CD4-positive, alpha-beta T cell (primary cell): ENCODE measurements at places on chromosomes 13 and 19.

GRCh38 chr13:46953331-46953730 is 56.5 kb upstream of the HTR2A start:
- no peak for DNase-seq

DNA sequence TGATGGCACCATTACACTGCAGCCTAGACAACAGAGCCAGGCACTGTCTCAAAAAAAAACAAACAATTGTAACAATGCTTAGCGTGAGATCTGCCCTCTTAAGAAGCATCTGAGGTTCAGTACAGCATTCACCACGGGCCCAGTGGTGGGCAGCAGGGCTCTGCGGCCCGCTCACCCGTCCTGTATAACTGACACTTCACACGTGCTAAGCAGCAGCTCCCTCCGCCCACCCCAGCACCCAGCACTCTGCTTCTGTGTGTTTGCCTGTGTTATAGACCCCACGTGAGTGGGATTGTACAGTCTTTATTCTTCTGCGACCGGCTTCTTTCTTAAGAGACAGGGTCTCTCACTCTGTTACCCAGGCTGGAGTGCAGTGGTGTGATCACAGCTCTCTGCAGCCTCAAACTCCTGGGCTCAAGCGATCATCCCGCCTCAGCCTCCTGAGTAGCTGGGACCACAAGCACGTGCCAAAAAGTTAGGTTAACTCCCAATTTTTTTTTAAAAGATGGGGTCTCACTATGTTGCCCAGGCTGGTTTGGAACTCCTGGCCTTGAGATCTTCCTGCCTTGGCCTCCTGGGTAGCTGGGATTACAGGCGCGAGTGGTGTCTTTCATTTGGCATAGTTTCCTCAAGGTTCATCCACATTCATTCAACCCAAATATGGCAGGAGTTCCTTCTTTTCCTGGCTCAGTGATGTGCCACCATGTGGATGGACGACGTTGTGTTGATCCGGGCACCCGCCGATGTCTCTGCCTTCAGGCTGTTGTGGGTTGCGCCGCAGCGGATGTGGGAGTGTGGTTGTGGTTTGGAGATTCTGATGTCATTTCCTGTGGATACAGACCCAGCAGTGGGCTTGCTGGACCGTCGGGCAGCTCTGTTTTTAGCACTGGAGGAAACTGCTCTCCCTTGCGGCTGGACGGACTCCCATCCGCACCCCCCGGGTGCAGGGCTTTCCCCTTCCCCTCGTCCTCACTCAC is 170.0 kb downstream of the KDM4B start:
- DNase-seq = peak; percentile 36

DNA sequence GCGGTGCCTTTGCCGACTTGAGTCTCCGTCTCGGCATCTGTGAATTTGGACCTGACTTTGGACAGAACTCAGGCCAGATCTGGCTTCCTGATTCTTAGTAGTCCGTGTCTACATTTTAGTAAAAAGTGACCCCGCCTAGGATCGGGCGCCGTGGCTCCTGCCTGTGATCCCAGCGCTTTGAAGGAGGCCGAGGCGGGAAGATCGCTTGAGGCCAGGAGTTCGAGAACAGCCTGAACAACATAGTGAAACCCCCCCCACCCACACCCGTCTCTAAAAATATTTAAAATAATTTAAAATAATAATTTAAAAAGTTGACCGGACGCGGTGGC is 849 bp upstream of the TCF3 start:
- no peak for DNase-seq

DNA sequence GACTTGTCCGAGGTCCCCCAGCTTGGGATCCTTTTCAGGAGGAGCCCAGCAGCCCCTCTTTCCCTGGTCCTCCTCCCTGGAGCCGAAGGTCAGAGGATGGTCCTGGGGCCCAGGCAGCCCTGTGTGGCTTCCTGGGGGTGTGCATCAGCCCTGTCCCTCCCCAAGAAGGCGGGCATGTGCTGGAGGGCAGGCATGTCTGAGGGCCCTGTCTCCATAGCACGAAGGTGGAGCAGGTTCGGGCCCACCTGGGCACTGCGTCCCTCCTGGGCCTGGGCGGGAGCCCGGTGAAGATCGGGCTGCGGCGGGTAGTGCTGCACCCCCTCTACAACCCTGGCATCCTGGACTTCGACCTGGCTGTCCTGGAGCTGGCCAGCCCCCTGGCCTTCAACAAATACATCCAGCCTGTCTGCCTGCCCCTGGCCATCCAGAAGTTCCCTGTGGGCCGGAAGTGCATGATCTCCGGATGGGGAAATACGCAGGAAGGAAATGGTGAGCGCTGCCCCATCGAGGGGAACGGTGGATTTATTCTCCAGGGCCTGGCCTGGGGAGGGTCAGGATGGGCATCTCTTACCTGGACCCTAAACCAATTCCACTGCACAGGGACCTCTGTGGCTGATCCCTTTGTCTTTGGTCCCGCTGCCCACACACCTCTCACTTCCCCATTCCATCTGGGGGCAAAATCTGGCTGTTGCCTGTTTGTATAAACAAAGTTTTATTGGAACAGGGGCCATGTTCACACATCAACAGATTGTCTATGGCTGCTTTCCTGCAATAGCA is 10.9 kb downstream of the TIMM13 start:
- DNase-seq = no peak

DNA sequence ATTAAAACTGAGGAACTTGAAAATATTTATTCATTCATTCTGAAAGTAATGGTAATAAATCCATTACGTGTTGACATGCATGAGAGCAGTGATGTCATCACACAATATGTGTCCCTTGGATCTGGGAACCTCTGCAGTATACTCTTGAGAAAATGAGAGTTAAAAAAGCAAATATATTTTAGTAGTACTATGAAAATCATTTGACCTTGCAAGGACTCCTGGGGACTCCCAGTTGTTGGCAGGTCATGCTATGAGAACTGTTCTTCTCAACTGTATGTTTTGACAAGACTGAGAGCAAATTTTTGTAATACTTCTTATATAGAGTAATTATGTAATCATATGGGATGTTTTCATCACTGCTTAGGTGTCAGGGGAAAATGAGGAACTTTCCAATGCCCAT is 249.4 kb downstream of the PCCA start:
- no peak for DNase-seq

- no peak for DNase-seq
Measured at GRCh38 chr13:107743100-107743499, 472.2 kb downstream of the LIG4 start.

DNA sequence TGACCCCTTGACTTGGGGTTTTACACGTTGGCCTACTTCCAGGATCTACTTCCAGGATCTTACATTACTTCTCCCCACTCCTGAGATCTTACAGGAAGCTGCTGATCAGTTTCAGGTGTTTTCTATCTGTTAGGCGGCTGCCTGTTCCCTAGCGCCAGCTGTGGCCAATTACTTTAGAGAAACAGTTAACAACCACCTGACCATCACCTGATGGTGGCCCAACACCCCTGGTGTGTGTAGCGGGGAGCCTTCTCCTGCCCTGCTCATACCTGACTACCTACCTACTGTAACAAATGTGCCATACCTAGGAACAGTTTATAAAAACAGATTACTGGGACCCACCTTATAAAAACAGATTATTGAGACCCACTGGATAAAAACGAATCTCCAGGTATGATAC is 2.8 kb upstream of the POP4 start:
- DNase-seq = no peak

DNA sequence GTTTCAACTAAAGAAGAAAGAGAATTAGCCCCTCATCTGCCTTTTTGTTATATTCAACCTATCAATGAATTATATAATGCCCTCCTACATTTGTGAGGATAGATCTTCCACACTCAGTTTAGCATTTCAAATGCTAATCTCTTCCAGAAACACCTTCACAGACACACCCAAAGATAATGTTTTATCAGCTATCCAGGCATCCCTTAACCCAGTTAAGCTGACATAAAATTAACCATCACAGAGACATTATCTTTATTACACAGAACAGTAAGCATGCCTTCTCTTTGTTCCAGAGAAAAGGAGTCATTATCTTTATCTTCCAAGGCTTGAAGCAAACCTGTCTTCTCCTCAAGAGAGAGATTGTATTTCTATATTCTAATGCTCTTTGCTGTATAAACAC is 53.1 kb downstream of the PCDH20 start:
- DNase-seq = no peak

DNA sequence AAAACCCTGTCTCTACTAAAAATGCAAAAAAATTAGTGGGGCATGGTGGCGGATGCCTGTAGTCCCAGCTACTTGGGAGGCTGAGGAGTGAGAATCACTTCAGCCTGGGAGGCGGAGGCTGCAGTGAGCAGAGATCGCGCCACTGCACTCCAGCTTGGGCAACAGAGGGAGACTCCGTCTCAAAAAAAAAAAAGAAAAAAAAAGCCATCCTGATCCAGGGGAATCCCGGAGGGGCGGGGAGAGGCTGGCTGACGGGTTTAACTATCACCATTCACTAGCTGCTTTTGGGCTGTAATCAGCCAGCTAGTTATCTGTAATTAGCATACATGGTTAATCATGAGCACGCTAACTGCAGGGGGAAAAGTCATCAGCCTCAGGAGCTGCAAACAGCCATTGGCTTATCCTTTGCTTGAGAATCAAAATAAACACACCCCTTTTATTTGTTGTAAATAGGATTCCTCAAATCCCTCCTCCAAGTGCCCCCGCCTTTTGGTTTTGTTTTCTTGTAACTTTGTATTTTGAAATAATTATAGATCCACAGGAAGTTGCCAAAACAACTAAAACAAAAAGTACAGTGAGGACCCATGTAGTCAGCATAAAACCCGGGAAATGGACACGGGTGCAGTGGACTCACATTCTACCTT is 9.6 kb downstream of the FSD1 start:
- no peak for DNase-seq

GRCh38 chr19:30681162-30682100 is 309.2 kb downstream of the ZNF536 start:
- no peak for DNase-seq

- no peak for DNase-seq
Measured at GRCh38 chr13:112721198-112722104, 31.6 kb downstream of the ATP11A start.

DNA sequence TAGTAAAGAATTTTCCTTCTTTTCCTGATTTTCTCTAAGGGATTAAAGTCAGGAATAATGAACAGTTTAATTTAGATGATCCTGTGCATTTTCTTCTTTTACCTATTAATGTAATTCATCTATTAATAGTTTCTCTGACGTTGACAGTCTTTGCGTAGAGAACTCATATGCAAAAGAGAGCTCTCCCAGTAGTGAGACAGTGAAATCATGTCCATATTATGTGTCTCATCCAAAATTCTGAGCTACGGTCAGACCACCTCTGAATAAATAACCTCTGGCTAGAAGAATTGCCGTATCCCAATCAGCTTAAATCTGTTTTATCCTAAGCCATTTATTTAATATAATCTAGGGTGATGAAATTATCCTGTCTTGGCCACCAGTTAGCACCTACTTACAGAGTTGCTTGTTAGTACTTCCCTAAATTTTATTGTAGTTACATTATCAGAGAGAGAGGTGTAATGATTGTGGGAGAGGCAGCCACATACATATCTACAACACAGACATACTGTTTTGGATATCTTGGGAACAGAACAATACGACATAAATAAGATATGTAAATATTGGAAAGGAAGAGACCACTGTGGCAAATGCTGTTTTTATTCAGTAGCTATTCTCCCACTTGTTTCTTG is 30.7 kb downstream of the PDS5B start:
- no peak for DNase-seq

- no peak for DNase-seq
Measured at GRCh38 chr13:25462301-25463125, 90.7 kb downstream of the ATP8A2 start.

GRCh38 chr13:77975358-77976042 is 56.9 kb upstream of the EDNRB start:
- DNase-seq = no peak

DNA sequence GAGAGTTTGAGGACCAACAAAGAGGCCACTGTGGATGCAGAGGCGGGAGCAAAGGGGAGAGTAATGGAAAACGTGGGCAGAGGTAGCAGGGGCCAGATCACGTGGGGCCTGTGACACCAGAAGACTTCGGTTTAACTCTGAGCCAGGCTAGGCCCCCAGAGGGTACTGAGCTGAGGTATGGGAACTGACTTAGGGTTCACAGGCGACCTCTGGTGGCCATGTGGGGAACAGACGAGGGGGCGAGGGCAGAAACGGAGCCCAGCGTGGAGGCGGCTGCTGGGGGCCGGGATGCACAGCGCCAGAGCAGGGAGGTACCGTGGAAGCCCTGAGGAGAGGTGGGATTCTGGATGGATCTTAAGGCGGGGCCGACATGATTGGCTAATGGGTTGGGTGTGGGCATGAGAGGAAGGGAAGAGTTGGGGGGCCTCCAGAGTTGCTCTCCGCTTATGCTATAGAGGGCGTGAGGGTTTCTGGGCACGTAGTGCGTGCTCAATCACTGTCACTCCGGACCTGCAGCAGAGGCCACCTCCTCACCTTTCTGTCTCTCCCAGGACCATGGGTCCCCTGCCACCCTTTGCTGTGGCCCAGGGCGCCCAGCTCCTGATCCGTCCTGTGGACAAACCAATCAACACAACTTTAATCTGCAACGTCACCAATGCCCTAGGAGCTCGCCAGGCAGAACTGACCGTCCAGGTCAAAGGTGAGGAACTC is 13.7 kb downstream of the PVR start:
- DNase-seq = peak; percentile 49

- DNase-seq = no peak
Measured at GRCh38 chr13:35984776-35985453, 146.3 kb downstream of the DCLK1 start.

- DNase-seq = peak; percentile 45
Measured at GRCh38 chr19:17424743-17425365, 5.0 kb downstream of the MVB12A start.

GRCh38 chr13:85557691-85558467 is 241.3 kb downstream of the SLITRK6 start:
- no peak for DNase-seq

- DNase-seq = peak; percentile 81
Measured at GRCh38 chr13:19586904-19587634, 25.7 kb upstream of the TPTE2 start.

DNA sequence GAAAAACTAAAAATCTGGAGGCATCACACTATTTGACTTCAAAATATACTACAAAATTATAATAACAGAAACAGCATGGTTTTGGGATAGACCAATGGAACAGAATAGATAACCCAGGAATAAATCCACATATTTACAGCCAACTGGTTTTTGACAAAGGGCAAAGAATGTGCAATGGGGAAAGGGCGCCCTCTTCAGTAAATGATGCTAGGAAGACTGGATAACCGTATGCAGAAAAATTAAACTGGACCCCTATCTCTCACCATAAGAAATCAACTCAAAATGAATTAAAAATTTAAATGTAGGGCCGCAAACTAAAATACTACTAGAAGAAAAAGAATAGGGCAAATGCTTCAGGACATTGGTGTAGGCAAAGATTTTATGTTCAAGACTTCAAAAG is 440.5 kb upstream of the SGCG start:
- no peak for DNase-seq

DNA sequence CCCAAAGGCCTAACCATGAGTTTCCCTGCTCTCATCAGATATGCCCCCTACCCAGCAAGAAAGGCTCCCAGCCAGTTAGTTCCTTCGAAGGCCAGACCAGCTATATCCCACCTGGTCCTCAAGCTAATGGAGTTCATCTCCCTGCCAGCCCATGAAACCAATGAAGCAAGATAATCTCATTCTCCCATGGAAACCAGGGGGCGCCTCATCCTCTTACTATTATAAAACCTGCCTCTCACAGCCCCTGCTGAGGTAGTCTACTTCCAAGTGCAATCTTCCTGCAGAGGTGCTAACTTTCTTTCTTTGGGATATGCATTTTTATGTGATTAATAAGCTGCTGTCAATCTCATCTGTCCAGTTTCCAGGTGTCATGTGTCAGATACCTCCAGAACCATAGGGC is 34.0 kb upstream of the ZNF573 start:
- DNase-seq = no peak
